ENCODE measurements at places on chromosomes 4 and X.
A peak's percentile ranks its signal among the peaks of the same experiment; 100 is the strongest.

GRCh38 chr4:148103597-148104355 is 338.4 kb downstream of the NR3C2 start:
- DNase-seq = no peak

- DNase-seq = no peak
Observed at GRCh38 chr4:55547466-55547770, 709 bp upstream of the CLOCK start.

DNA sequence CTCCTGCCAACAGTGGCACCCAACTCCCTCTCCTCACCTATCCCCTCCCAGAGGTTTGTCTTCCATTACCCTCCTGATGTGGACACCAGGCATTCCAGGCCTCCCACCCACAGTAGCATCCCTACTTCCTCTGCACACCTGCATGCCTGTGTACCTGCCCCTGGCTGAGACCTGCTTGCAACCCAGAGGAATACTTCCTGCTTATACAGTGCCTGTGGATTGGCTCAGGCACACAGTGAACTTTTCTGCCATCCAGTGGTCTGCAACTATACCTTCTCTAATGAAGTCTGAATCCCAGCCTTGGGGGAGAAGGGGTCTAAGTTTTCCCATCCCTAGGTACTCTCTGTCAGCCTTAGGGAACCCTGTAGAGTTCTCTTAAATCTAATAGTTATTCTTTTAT is 169.9 kb downstream of the IQCM start:
- DNase-seq = no peak

- no peak for DNase-seq
Observed at GRCh38 chr4:42320822-42321388, 76.4 kb upstream of the SHISA3 start.

DNA sequence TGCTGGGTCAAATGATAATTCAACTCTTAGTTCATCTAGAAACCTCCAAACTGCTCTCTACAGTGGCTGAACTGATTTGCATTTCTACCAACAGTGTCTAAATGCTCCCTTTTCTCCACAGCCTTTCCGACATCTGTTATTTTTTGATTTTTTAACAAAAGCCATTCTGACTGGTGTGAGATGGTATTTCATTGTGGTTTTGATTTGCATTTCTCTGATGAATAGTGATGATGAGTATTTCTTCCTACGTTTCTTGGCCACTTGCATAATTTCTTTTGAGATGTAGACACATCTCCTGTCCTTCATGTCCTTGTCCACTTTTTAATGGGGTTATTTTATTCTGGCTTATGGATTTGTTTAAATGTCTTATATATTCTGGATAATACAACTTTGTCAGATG is 298.2 kb upstream of the ARSJ start:
- no peak for DNase-seq

DNA sequence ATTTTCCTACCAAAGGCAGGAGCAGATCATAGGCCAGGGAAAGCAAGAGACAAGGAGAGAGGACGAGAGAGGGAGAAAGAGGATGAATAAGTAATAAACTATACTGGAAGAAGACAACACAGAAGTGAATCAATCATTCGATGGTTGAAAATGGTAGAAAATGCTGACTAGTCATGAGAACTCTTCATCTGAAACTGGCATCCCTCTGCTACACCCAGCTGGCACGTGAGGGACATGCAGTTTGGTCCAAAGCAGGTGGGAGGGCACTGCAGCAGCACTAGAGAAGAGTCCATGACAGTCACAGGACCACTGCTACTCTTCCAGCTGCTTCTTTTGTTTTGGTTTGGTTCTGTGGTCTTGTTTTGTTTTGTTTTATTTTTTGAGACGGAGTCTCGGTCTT is 74.1 kb downstream of the AFAP1 start:
- no peak for DNase-seq

- no peak for DNase-seq
Observed at GRCh38 chr4:108991551-108992328, 228.9 kb upstream of the ETNPPL start.

GRCh38 chrX:18424482-18425198 is 768 bp upstream of the CDKL5 start:
- DNase-seq = peak; percentile 0

- DNase-seq = no peak
Observed at GRCh38 chrX:72620550-72621145, 48.0 kb upstream of the HDAC8 start.

GRCh38 chrX:40022421-40022820 is 75.3 kb downstream of the BCOR start:
- DNase-seq = no peak

GRCh38 chrX:47651043-47651905 is 911 bp upstream of the ELK1 start:
- DNase-seq = no peak

- DNase-seq = no peak
Observed at GRCh38 chrX:32448320-32448719, 763.0 kb downstream of the DMD start.
